HT1080 (cell line): ENCODE measurements at places on chromosomes 5 and 9.

DNA sequence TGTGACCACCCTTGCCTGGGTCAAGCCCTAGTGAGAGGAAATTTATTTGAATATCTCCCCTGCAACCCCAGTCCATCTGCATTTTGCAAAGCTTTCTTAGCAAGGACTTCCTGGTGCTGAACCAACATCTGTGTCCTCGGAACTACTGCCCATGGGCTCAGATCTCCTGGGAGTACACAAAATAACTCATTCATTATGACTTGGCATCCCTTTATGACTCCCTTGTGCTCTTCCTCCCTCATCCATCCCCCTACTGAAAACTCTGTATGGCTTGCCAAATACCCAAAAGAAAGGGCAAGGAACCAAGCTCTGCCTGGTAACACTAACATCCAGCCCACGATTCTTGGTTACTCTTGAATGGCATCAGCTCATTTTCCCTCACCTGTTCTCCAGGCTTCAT, 368.5 kb downstream of the NTRK2 start:
- DNase-seq, result no peak

- no peak for DNase-seq
These were observed 334.6 kb downstream of the MED10 start for GRCh38 chr5:6043491-6044310.

DNA sequence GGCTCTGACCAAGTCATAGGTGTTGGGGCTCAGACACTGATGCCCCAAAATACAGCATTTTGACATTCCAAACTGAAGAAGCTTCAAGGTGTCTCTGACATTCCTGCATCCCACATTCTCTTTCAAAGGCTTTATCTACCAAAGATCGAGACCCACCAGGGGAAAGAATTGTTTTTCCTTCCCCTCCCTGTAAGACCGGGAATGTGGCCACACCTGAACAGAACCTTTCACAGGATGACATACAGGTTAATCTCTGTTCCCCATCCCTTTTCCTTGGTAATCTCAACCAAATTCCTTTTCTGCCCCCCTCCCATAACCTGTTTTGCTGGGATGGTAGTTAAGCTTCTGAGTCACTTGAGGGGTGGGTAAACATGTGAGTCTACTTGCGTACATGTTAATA, 72.3 kb downstream of the IQGAP2 start:
- DNase-seq, result no peak

- DNase-seq, result no peak
These were observed 38.7 kb downstream of the VCAN start for GRCh38 chr5:83510260-83510659.

- DNase-seq, result peak; percentile 70
These were observed 52.9 kb downstream of the GDNF start for GRCh38 chr5:37786862-37787519.

DNA sequence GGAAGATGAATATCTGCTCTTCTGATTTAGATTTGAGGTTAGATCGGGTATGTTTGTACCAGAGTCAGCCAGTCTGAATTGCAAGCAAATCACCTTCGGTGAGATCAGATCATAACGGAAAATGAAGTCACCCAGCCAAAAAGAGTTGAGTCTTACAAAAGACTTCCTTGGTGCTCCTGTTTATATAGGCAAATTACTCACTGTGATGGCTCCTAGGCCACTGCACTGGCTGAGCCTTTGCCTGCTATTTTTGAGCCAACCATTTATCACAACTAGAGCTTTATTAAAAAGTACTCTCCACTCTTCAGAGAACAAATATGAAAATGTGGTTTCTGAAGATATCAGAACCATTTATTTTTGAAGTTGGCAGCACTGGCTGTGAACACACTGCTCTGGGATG, 277.7 kb upstream of the PCSK5 start:
- DNase-seq, result no peak

DNA sequence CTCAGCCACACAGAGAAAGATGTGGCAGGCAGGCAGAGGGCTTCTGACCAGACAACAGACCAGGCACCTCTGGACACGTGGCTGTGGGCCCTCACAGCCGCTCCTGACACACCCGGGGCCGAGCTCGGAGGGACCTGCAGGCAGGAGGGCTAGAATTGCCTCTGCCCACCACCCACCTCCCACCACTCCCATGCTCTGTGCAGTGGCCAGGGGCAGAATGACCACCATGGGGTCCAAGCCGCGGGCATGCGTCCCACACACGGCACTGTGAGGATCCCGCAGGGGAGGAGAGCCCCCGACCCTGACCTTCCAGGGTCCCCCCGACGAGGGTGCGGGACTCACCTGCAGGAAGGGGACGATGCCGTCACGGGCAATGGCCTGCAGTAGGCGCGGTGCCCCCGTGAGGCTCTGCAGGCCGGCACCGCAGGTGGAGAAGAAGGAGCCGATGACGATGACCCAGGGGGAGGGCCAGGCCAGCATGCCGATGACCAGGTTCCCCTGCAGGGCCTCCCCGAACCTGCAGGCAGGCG, 34.3 kb downstream of the SLC12A7 start:
- no peak for DNase-seq

DNA sequence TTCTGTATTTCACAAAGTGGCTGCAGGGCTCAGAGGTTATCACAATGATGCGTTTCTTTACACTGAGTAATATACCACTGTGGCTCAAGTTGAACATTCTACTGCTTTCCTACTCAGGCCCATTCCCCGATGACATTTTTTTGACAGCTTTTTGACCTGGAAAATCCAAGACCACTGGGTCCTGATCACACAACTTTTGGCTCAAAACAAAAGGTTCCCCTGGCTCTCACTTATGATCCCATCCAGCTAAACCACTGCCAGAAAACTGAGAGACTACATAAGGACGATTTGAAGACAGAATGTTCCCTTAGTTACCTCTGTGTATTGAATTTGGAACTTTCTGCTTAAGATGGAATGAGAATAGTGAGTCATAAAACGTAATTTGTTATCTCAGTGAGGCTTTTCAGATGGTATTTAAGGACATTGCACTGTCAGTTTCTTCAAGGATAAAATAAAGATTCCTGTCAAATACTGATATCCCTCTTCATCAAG, 78.0 kb upstream of the FBXL7 start:
- no peak for DNase-seq

DNA sequence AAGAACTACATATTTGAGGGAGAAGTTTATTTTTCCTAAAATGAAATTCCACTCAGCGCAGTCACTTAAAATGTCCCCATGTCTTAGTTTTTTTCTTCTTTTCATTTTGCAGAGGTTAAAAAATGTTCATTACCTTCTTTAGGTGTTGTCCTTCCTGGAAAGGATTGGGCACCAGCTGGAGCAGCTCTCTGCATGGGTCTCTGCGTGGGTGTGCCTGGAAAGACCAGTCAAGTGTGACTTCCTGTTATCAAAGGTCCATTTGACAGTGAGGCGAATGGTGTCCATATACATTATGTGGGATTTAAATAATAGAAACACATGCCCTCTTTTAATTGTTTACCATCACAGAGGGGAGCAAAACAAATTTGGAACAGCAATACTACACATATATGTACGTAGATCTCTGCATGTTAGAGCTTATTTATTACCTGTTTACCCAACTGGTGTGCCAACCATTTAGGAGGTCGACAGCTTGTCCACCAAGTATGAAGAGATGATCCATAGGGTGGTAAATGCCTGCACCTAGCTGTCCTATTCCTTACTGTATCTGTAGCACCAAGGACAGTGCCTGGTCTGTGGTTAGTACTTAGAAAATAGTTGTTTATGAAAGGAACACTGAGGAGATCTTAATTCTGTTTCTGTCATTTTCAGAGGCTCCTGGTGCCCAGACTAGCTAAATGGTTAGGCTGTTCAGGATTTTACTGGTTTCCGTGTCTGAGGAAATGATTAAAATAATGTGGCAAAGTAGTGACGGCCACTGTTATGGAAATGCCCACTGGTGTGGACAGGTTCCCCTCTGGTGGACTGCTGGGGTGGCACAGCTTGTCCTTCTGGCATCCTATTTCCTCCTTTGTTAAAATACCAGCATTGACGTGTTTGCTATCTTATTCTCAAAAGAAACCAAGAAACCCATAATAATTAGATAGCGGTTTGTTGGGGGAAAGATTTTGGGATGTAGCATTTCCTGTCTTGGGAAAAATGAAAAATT, 200.4 kb downstream of the MAST4 start:
- peak; percentile 8 for DNase-seq

GRCh38 chr9:11206925-11207324, 594.1 kb upstream of the PTPRD start:
- no peak for DNase-seq

- DNase-seq, result no peak
These were observed 164.9 kb upstream of the RAI14 start for GRCh38 chr5:34491251-34491620.

DNA sequence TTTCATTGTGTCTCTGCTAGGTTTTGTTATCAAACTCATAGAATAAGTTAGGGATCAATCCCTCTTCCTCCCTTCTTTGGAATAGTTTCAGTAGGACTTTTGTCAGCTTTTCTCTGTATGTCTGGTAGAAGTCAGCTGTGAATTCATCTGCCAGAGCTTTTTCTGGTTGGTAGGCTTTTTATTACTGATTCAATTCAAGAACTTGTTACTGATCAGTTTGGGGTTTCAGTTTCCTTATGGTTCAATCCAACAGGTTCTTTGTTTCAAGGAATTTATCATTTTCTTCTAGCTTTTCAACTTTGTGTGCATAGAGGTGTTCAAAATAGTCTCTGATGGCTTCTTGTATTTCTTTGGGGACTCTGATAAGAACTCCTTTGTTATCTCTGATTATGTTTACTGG, 221.7 kb downstream of the FGF10 start:
- DNase-seq, result no peak

DNA sequence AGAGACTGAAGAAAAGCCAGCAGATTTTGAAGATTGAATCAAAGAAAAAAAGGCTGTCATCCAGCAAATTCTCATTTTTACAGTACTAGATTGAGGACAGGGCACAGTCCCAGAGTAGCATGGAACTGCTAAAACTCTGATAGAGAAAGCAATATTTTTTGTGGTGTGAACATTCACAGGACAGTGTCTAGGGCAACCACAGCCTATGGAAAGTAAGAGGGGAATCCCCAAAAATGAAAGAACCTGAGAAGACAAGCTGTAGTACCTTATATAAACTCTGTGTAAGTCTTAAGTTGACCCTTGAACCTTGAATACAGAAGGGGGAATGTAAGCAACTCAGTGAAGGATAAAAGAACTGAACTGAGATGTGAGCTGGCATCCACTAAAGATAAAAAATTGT, 540.3 kb downstream of the HINT1 start:
- no peak for DNase-seq

- DNase-seq, result no peak
These were observed 258.6 kb downstream of the CRB2 start for GRCh38 chr9:123614306-123615263.

- no peak for DNase-seq
These were observed 54.0 kb downstream of the DOCK8 start for GRCh38 chr9:268616-269015.

GRCh38 chr5:110965773-110966581, 105.5 kb upstream of the TSLP start:
- DNase-seq, result no peak

DNA sequence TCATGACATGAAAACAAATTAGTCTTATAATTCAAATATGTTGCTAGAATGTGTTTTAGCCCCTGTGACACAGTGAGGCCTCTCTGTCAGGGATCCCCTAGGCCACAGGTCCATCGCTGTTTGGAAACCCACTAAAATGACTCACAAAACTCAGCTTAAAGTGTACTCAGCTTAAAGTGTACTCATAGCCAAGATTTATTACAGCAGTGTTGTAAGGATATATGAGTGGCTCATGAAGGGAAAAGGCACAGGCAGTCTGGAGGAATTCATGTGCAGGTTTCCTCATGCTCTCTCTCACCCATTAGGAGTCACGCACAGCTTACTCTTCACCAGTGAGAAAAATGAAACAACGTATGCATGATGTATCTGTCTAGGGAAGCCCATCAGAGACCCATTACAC, 24.4 kb upstream of the TGFBI start:
- DNase-seq, result peak; percentile 76

DNA sequence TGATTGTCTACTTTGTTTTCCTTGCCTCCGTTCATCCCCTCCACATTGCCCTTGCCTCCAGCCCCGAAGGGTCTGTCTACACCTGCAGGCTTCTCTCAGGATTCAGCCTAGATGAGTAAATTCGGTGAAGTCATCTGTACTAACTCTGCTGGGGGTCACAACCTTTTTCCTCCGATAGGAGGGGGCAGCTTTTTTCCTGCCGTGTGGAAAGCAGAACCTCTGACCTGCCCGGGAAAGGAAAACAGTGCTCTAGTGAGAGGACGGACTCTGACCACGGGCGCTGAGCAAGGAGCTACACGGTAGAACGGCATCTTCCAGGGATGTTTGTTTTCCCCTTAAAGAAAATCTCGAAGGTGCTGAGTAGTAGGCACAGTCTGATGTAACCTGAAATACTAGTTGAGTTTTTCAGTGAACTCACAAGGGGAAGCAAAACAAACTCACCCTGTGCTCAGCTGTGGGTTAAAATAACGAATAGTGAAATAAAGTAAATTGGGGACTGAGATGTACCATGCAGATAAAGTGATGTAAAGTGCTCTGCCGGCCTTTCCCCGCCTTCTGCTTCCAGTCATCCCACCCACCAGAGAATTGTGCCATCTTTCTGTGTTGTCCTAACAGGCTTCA, 281.8 kb downstream of the AOPEP start:
- DNase-seq, result peak; percentile 37

DNA sequence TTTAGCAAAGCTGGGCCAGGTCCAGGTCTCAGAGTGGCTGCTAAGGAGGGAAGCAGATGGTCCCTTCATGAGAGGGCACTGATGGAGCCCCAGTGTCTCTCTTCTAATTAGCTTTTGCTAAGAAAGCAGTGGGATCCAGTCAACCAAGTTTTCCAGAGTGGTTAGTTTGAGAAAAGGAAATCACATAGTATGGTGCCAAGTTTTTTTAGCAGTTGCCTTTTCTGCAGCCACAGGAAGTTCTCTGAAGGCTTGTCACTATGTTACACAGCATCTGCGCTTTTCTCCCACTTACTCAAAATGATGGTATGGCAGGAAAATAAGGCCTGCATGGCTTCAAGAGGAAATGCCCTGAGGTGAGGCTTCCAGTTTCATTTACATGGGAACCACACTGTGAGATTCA, 331.5 kb upstream of the ZNF462 start:
- peak; percentile 17 for DNase-seq
